ENCODE measurements at places on chromosomes 5 and 9.

GRCh38 chr9:111909444-111909843 is 12.8 kb downstream of the UGCG start:
- DNase-seq, result no peak

DNA sequence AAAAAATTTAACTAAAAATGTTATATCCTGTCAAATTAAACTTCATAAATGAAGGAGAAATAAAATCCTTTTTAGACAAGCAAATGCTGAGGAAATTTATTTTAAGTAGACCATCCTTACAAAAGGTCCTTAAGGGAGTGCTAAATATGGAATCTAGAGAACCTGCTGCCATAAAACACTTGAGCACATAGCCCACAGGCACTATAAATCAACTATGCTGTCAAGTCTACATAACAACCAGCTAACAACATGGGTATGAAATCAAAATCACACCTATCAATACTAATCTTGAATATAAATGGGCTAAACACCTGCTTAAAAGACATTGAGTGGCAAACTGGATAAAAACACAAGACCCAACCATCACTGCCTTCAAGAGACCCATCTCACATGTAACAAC is 15.1 kb upstream of the PRSS3 start:
- no peak for DNase-seq

- DNase-seq, result no peak
Observed at GRCh38 chr9:126952205-126952977, 37.8 kb downstream of the RALGPS1 start.

- DNase-seq, result no peak
Observed at GRCh38 chr5:92734211-92734940, 846.6 kb downstream of the NR2F1-AS1 start.

GRCh38 chr9:15423231-15423985 is 732 bp downstream of the SNAPC3 start:
- no peak for DNase-seq

DNA sequence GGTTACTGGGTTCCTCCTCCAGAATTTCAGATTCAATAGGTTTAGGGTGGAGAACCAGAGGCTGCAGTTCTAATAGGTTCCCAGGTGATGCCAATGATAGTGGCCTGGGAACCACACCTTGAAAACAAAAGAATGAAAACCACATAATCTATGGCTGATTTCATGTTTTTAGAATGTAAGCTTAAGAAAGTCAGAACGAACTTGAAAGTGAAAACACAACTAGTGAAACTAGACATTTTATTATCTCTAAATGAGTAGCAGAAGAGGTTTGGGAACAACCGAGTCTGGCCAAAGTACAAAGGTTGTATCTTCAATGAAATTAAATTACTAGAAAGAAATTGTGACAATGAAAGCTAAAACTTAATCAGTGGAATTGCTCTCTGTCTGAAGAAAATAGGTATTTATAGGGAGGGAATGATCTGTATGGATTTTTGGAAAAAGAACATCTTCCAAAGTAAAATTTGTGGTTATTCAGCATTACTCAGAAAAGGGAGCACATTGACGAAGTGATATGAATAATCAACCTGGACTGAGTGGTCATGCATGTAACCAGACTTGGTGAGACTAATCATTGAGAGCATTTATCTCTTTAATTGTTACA is 24.9 kb upstream of the CEP120 start:
- DNase-seq, result no peak

GRCh38 chr9:7536310-7536939 is 263.2 kb downstream of the DMAC1 start:
- peak; percentile 68 for DNase-seq

DNA sequence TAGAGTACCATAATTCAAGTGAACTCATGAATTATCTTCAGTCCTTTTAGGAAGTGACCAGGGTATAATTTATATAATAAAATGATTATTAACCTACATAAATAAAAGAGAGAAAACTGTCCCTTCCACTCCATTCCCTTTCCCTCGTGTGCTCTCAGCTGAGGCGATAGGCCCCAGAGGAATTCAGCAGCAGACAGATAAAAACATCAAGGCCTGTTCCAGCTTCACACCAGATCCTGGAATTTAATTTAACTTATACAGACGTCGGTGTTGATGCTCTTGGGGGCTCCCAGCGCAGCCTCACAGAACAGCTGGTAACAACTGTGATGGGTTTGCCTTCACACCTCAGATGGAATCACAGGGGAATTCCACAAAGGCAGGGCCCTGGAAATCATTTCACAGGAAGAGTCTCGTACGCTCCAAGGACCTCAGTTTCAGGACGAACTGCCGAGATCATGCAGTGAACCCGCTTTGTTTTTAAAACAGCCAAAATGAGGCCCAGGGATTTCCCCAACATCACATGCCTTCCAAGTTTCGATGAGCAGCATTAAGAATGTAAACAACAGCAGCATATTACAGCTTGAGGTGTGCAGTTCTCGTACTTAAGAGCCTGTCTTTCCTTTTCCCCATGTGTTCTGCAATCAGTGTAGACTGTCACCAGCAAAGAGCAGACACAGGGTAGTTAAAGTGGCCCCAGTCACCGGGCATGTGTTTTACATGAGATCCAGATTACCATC is 73.6 kb upstream of the ALDH1B1 start:
- DNase-seq, result no peak

GRCh38 chr5:136028782-136029742 is at the start of gene TGFBI:
Gene TGFBI, plus strand, starts transcription at chr5:136028988. Its CDS starts 68 bp downstream, at chr5:136029056.
- peak; percentile 27 for DNase-seq

DNA sequence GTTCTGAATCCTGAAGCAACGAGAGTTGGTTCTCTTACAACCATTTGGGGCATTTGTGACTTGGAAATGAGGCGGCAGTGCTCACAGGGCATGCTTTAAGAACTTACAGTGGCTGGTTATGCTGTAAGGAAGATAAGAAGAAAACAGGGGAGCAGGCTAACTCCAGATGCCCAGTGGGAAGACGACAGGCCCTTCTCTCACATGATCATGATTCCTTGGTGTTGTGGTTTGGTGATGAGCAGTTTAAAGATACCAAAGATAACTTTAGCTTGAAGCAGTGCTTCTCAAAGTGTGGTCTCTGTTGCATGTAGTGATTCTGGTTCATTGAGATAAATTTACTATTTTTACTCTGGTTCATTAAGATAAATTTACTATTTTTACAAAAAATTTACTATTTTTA is 2.6 kb upstream of the HABP4 start:
- DNase-seq, result no peak

DNA sequence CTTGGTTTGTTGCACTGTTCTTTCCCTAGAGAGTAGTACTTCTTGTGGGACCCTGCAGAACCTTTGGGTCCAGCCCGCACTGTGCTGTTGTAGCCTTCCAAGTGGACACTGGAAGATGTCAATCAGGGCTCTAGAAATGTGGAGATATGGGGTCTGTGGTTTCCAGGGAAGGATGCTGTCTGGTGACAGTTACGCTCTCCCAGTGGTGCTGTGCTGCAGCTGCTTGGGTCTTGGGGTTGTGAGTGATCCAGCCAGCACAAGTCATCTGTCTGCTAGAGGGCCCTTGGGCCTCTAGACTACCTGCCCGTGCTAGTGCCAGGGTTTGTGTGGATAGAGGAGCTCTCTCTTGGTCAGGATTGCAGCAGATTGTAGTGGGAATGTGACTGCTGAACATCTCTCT is 484.5 kb downstream of the DMAC1 start:
- DNase-seq, result no peak

GRCh38 chr5:17260549-17260948 is 43.1 kb downstream of the BASP1 start:
- DNase-seq, result no peak

DNA sequence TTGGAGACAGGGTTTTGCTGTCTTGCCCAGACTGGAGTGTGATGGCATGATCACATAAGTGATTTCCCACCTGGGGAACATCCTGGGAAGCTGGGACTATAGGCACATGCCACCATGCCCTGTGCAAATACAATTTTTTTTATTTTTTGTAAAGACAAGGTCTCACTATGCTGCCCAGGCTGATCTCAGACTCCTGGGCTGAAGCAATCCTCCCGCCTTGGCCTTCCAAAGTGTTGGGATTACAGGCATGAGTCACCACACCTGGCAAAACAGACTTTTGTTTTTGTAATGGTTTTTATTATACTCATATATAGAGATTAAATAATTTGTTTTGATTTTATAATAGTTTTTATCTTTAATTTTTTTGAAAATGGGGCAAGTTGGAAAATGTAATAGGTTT is 14.7 kb downstream of the DNAJC25 start:
- no peak for DNase-seq

DNA sequence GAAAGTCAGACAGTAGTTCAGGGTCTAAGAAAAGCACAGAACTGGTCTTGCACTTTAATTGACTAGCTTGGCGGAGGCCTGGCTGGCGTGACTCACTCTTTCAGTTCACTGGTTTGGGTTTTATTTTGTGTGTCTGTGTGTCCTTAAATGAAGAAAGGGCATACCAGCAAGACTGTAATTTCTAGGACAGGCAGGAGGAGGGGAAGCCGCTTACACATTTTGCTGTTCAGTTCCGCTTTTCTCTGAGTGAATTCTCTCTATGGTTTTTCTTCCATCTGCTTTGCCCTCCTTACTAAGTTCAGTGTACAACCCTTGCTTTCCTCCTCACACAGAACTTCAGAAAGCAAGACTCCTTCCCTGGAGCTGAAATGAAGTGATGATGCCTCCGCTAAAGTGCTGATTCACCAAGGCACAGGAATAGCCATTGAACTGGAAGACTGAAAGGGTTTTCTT is 150.8 kb downstream of the MEF2C start:
- DNase-seq, result no peak

DNA sequence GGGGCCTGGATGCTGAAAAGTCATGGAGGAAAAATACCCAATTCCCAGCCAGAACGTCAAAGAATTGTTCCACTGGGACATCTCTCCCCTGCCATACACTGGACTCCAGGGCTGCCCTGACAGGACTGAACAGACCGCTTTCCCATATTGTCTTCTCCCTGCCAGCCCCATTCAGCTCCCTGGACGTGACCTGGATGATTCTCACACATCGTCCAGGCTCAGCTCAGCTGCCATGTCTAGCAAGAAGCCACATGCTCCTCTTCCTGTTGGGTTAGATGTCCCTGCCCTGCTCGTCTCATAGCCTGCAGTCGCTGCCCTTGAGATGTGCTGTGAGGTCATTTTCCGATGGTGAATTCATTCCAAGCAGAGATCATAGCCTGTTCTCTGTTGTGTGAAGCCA is 37.4 kb downstream of the FOXI1 start:
- DNase-seq, result peak; percentile 13

- DNase-seq, result no peak
Observed at GRCh38 chr9:122819791-122820489, 8.4 kb downstream of the PDCL start.

- DNase-seq, result no peak
Observed at GRCh38 chr9:113205432-113205831, 15.6 kb downstream of the FKBP15 start.

- DNase-seq, result no peak
Observed at GRCh38 chr9:104970271-104970987, 42.5 kb upstream of the ABCA1 start.

DNA sequence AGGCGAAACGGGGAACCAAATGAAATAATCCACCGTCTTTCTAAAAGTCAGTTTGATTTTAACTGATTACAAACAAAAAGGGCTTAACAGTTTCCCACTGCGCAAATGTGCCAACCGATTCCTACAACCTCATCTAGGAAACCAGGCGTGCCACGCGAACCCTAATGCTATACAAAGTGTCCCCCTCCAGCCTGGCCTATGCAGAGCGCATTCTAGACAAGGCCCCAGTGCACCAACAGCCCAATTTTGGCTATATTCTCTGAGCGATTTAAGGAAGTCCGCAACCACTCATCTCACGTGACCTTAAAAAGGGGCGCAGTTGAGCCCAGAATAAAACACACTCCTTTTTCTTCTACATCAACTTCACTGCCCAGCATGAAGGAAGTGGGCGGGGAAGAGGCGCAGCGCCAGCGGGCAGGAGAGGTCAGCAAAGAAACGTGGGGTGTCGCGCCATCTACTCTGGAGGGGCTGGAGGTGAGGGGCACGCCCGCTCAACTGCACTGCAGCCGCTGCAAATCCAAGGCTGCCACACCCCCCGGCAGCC is 779 bp downstream of the FAM13B start:
- DNase-seq, result peak; percentile 29

- no peak for DNase-seq
Observed at GRCh38 chr5:139177809-139178588, 20.2 kb downstream of the SIL1 start.

DNA sequence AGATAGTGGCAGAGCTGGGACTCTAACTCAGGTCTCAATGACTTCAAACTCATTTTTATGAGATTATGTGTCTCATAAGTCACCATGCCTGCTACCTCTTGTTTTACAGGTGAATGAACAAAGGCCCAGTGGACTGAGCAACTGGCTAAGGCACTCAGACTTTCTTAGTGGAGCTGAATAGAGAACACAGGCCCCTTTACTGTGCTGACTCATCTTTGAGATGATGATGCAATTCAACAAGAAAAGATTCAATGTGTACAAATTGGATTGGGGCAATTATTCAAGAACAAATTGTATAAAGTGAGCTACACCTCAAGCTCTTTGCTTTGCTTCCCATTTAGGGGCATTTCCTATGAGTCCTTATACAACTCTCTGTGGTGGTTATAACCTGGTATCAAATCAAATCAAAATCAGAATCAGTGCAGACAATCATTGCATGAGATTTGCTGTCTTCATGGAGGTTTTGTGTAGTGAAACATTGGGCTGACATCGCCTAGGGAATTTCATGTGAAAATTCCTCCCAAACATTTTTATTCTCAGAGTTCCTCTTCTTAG is 84.3 kb upstream of the PPP2R2B start:
- DNase-seq, result no peak

DNA sequence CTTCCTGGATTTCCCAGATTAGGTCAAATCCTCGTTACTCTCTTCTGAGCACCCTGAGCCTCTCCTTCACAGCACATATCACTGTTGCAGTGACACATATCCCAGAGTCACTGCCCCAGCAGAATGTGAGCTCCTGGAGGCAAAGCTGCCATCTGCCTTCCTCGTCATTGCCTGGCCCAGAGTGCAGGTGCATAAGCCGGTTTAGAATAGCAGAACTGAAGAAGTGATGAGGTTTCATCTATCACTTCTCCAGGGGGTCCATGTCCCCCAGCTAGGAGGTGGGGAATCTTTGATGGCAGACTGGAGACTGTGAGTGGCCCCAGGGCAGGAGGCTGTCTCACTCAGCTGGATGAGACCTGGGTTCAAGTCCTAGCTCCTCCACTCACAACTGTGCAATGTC is 25.8 kb downstream of the NIPAL4 start:
- DNase-seq, result no peak

DNA sequence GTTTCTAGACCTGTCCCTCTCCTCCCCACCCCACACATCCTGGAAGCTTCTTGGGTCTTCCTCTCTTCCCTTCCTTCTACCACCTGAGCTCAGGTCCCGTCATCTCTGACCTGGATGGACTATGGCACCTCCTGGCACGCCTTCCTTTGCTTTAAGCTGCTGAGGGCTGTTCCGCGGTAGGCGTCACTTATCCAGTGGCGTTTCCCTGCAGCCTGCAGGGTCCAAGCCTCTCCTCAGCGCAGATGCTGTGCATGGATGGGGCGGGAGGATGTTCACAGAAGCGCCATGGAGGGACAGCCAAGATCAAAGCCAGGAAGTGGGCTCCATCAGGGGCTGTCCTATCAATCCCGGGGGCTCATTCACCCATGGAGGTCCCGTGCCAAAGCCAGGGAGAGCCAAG is 23.8 kb upstream of the CNOT6 start:
- no peak for DNase-seq

GRCh38 chr5:16134204-16134603 is 45.4 kb downstream of the MARCHF11 start:
- DNase-seq, result no peak

All from H1 (cell line).